Tibial nerve (tissue), 4 donors: ENCODE measurements at places on chromosomes 1 and 21. TPM values are rescaled to one million over a fixed set of nuclear protein-coding genes. Genes with fewer than 3 reads are reported as not detected.

CRABP2 gene
- 3.5 TPM for total RNA-seq

HSPB7 gene
- total RNA-seq, result 42.6 TPM

ATPAF1 gene
- total RNA-seq, result 26.3 TPM

SDF4 gene
- 170 TPM for total RNA-seq

OLIG2 gene
- total RNA-seq, result 0.21 TPM

GJA4 gene
- 48.7 TPM for total RNA-seq

EPHA8 gene
- total RNA-seq, result not detected

SPRR2G gene
- total RNA-seq, result not detected

- no peak overlapping the region for H3K4me3 ChIP-seq
- no peaks in the 10 kb centered on the region for H3K36me3 ChIP-seq
- no peak for DNase-seq
- no peaks in the 10 kb centered on the region for H3K4me1 ChIP-seq
- H3K27me3 ChIP-seq, result no peaks in the 10 kb centered on the region
These were observed 418.1 kb downstream of the ADGRL2 start for GRCh38 chr1:82218846-82219245.

- no peaks in the 10 kb centered on the region for H3K36me3 ChIP-seq
- no peaks in the 10 kb centered on the region for H3K4me1 ChIP-seq
- no peak overlapping the region for H3K4me3 ChIP-seq
- peak; percentile 69 for DNase-seq
- H3K27ac ChIP-seq, result no peak overlapping the region
- H3K27me3 ChIP-seq, result no peaks in the 10 kb centered on the region
These were observed 3.1 kb upstream of the P3R3URF start for GRCh38 chr1:46179138-46180081.

DNA sequence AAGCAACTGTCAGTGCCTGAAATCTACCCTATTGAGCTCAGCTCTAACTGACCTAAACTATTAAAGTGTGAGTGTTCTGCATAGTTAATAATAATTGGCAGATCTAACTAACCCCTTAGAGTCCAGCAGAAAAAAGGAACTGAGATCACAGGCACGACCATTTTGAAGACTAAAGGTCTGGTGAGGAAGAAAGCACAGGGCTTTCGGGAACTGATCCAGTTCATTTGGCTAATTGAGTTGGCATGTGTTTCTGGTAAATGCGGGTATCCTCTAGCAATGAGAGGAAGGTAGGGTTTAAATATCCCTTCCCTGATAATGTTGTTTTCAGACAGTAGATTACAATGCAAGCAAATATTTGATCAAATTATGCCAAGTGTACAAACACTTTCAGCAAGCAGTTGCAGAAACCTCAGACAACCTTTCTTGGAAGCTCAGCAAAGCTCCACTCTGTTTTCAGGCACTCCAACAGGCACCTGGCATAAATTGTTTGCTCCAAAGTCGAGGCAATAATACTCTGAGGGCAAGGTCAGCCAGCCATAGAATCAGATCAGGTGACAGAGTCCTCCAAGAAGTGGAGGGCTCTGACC lies 100.8 kb downstream of the KCNK1 start:
- H3K36me3 ChIP-seq, result no peaks in the 10 kb centered on the region
- H3K27me3 ChIP-seq, result no peaks in the 10 kb centered on the region
- H3K4me3 ChIP-seq, result no peak overlapping the region
- no peak overlapping the region for H3K27ac ChIP-seq

GRCh38 chr1:6365047-6365446 lies 28.5 kb downstream of the ACOT7 start:
- peaks cover 9% of the 10 kb centered on the region for H3K36me3 ChIP-seq
- H3K4me1 ChIP-seq, result peaks cover 13% of the 10 kb centered on the region
- no peak for DNase-seq
- no peak overlapping the region for H3K4me3 ChIP-seq

DNA sequence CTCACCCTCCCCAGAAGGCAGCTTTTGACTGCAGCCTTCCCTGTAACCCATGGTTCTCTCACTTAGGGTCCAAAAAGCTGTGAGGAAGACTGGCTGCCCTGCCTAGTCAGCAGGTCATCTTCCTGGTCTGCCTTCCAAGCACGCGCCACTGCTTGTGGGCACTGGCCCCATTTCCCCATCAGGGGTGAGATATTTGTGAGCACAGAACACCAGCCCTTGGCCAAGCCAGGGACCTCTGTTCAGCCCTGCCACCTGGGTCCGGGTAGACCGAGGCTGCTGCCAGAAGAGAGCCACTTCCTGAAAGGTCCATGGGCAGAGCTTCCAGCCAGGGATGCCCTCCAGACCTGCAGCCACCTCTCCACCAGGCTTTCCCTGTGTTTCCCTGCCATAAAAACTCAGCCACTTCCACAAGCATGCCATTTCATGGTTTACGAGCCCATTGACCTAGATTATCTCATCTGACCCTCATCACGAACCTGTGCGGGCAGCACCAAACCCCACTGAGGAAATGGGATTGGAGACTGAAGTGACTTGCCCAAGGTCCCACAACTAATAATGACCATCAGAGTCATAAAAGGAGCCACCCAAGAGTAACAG lies 40.5 kb downstream of the GLIS1 start:
- H3K27me3 ChIP-seq, result no peaks in the 10 kb centered on the region
- H3K4me3 ChIP-seq, result no peak overlapping the region
- H3K36me3 ChIP-seq, result no peaks in the 10 kb centered on the region
- no peak for DNase-seq
- peaks cover 10% of the 10 kb centered on the region for H3K4me1 ChIP-seq

DNA sequence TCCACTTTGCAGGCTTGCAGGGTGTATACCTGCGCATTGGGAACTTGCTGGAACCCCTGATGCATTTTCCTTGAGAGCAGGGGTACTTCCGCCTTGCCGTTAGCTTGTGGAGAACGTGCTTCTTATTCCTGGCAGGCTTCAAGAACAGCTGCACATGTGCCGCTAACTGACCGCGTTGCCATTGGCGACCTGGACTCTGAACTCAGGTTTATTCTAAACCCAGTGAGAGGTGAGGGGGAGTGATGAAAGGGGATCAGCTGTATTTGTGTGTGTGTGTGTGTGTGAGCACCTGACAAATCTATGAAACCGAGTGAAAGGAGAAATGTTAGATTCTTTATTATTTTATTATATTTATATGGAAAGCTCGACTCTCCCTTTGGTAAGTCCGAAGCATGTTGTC lies 128.6 kb downstream of the HUNK start:
- no peaks in the 10 kb centered on the region for H3K4me1 ChIP-seq
- no peak overlapping the region for H3K4me3 ChIP-seq
- H3K27ac ChIP-seq, result no peak overlapping the region
- H3K27me3 ChIP-seq, result no peaks in the 10 kb centered on the region

DNA sequence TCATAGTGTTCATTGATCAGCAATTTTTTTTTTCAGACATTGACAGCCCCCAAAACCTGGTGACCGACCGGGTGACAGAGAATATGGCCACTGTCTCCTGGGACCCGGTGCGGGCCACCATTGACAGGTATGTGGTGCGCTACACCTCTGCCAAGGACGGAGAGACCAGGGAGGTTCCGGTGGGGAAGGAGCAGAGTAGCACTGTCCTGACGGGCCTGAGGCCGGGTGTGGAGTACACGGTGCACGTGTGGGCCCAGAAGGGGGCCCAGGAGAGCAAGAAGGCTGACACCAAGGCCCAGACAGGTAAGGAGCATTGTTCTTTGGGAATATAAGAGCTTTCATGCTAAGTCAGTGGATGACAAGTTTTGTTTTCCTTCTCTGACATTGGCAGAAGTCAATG lies 49.3 kb downstream of the TNN start:
- no peak for DNase-seq
- no peaks in the 10 kb centered on the region for H3K4me1 ChIP-seq
- H3K4me3 ChIP-seq, result no peak overlapping the region
- no peak overlapping the region for H3K27ac ChIP-seq
- no peaks in the 10 kb centered on the region for H3K27me3 ChIP-seq

- peak overlapping the region; percentile 98 for H3K27ac ChIP-seq
- H3K27me3 ChIP-seq, result no peaks in the 10 kb centered on the region
- DNase-seq, result no peak
- H3K4me3 ChIP-seq, result peak overlapping the region; percentile 93
- H3K36me3 ChIP-seq, result no peaks in the 10 kb centered on the region
These were observed 1.5 kb downstream of the TTC3 start for GRCh38 chr21:37074546-37074945.

DNA sequence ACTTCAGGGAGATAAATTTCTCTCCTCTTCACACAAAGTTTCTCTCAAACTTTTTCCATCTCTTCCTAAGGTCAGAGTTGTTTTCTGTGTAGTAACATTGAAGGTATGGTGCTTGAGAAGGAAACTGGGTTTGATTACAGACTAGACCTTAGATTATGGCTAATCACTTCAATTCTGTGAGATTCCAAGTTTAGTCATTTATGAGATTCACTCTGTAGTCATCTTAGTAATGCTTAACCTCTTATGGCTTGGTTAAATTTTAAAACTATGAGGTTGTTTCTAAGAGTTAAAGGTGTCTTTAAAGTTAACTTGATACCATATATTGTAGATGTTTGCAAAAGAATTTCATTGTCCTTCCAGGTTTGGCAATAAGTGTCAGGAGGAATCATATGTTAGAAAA lies 1092.2 kb downstream of the KCNT2 start:
- no peak overlapping the region for H3K27ac ChIP-seq
- no peaks in the 10 kb centered on the region for H3K27me3 ChIP-seq
- no peaks in the 10 kb centered on the region for H3K4me1 ChIP-seq

DNA sequence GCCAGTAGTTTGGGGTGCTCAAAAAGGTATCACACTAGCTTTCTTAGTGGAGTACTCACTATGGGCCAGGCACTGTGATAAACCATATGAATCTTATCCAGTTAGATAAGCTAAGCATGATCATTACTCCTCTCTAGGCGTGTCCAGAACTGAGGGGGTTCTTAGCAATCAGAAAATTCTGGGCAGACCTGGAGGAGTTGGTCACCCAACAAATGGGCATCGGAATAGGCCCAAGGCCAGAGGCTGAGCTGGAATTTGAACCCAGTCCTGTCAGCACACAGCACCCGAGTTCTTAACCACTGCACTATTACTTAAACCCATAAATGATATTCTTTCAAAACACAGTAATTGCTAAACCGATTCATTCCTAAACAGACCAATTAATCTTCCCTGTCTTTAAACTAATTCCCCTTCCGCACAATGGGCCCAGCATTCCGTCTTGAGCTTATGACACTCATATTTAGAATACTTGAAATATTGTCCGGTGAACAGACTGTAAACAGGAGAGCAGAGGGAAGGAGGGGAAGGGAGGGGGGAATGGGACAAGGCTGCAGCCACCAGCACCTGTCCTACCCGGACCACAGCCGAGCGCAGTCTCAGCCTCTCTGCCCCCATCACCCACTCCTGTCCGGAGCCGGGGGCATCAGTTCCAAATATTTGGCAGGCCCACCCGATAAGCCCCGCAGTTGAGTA lies 113.0 kb upstream of the GADD45A start:
- peaks cover 2% of the 10 kb centered on the region for H3K4me1 ChIP-seq
- no peaks in the 10 kb centered on the region for H3K36me3 ChIP-seq
- no peak for DNase-seq
- no peaks in the 10 kb centered on the region for H3K27me3 ChIP-seq
- H3K27ac ChIP-seq, result no peak overlapping the region
- no peak overlapping the region for H3K4me3 ChIP-seq

DNA sequence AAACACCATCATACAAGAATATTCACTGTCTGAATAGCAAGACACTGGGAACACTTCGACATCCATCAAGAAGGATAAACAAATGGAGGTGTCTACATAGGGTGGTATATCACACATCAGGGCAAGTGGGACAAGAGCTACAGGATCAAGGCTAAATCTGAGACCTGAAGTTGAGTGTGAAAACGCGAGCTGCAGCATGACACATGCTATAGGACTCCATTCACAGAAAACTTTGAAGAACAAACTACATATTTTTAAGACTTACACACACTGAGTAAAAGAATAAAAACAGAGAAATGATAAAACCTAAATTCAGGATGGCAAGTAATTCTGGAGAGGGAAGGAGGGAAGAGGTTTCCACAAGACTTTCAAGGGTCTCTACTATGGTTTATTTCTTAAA lies 2.1 kb downstream of the TTC39A start:
- peaks cover 17% of the 10 kb centered on the region for H3K4me1 ChIP-seq
- no peak for DNase-seq
- H3K36me3 ChIP-seq, result no peaks in the 10 kb centered on the region

DNA sequence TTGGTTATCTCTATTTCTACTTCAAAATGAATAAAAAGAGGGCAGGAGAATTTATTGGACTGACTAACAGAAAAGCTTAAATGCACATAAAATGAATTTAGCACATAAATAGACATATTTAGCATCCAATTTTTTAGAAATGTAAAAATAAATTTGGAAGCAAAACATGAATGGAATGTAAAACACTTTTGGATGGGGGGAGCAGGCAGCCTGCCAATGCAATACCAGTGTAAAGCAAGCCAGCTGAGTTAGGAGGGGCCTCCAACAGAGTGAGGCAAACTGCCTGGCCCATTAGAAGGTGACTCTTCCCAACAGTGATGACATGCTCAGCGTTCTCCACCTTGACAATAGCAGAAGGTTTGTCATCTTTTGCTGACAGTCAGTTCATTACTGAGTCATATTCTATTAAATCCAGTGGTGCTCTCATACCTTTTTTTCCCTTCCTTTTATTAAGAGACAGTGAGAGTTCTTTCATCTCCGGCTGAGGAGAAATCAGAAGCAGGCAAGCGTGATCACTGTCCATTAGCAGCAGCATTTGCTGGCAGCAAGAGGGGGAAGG lies 19.5 kb upstream of the EXO1 start:
- no peak overlapping the region for H3K4me3 ChIP-seq
- H3K36me3 ChIP-seq, result no peaks in the 10 kb centered on the region
- DNase-seq, result no peak
- H3K27me3 ChIP-seq, result no peaks in the 10 kb centered on the region

- no peak overlapping the region for H3K27ac ChIP-seq
- H3K4me3 ChIP-seq, result no peak overlapping the region
- H3K27me3 ChIP-seq, result no peaks in the 10 kb centered on the region
These were observed 211.0 kb upstream of the RAB4A start for GRCh38 chr1:229059671-229060539.

DNA sequence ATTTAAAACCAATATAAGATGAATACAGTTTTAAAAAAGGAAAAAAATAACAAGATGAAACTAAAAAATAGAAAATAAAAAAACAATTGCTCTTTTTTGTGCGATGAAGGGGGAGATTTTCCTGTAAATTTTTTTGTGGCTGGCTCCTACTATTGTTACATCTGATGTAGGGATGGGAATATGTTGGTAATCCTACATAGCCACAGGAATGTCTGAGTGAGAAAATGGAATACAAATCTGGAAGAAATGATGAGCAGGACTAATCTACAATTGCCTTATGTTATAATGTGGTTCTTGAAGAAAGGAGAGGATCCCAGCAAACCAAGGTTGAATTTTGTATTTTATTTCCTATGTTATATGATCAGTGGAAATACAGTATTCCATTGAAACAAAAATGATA lies 40.9 kb downstream of the ATP6V1G3 start:
- H3K27me3 ChIP-seq, result no peaks in the 10 kb centered on the region
- no peak for DNase-seq
- H3K27ac ChIP-seq, result no peak overlapping the region
- H3K4me1 ChIP-seq, result no peaks in the 10 kb centered on the region

GRCh38 chr1:228987736-228988506 lies 252.6 kb downstream of the RHOU start:
- DNase-seq, result no peak
- no peaks in the 10 kb centered on the region for H3K4me1 ChIP-seq
- no peaks in the 10 kb centered on the region for H3K27me3 ChIP-seq
- no peak overlapping the region for H3K27ac ChIP-seq
